Psoas muscle (tissue), 8 donors: ENCODE measurements at places on chromosomes 16 and 17. TPM values are rescaled to one million over a fixed set of nuclear protein-coding genes. Genes with fewer than 3 reads are reported as not detected.

ASPHD1 gene
- total RNA-seq = 0.23 TPM

SPNS2 gene
- total RNA-seq = 6.2 TPM

RMI2 gene
- not detected for total RNA-seq

LRRC46 gene
- not detected for total RNA-seq

TLCD1 gene
- 1.9 TPM for total RNA-seq

- H3K36me3 ChIP-seq = no peaks in the 10 kb centered on the region
- no peak overlapping the region for H3K27ac ChIP-seq
- H3K27me3 ChIP-seq = no peaks in the 10 kb centered on the region
Observed at GRCh38 chr16:54210452-54211125, 76.0 kb downstream of the IRX3 start.

- no peaks in the 10 kb centered on the region for H3K27me3 ChIP-seq
- peaks cover 43% of the 10 kb centered on the region for H3K4me1 ChIP-seq
- no peak overlapping the region for H3K4me3 ChIP-seq
Observed at GRCh38 chr17:21525464-21526130, 149.4 kb downstream of the KCNJ12 start.

- no peak for DNase-seq
- H3K27ac ChIP-seq = no peak overlapping the region
- H3K4me1 ChIP-seq = no peaks in the 10 kb centered on the region
- H3K36me3 ChIP-seq = no peaks in the 10 kb centered on the region
- no peak overlapping the region for H3K4me3 ChIP-seq
- no peaks in the 10 kb centered on the region for H3K27me3 ChIP-seq
Observed at GRCh38 chr17:72400863-72401262, 280.0 kb downstream of the SOX9 start.

GRCh38 chr17:20116683-20117309 is 107.6 kb downstream of the SPECC1 start:
- no peak overlapping the region for H3K27ac ChIP-seq
- H3K4me3 ChIP-seq = no peak overlapping the region
- no peaks in the 10 kb centered on the region for H3K36me3 ChIP-seq
- peaks cover 4% of the 10 kb centered on the region for H3K27me3 ChIP-seq

DNA sequence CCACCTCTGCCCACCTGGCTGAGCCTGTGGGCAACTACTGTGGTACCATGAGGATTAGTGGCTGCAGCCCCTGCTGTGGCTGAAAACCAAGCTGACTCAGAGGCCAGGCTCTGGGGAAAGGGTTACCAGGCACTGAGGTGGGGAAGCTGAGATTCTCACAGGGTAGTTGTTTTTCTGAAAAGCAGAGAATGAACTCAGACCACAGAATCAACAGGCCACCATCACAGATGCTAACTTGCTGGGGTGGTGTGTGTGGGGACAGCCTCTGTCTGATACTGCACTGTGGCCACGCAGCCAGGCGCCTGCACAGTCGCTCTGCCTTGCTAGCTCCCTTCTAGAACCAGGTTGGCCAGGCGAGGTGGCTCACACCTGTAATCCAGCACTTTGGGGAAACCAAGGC is 28.8 kb downstream of the NPLOC4 start:
- DNase-seq = no peak
- H3K4me3 ChIP-seq = no peak overlapping the region
- no peaks in the 10 kb centered on the region for H3K4me1 ChIP-seq
- H3K27ac ChIP-seq = no peak overlapping the region

GRCh38 chr17:47705536-47706530 is 11.9 kb downstream of the TBKBP1 start:
- peaks cover 19% of the 10 kb centered on the region for H3K4me1 ChIP-seq
- no peak overlapping the region for H3K4me3 ChIP-seq
- H3K27me3 ChIP-seq = no peaks in the 10 kb centered on the region
- no peaks in the 10 kb centered on the region for H3K36me3 ChIP-seq
- DNase-seq = no peak
